Adipocyte (in vitro differentiated cells): ENCODE measurements at places on chromosomes 5 and 9.
A peak's percentile ranks its signal among the peaks of the same experiment; 100 is the strongest.

DNA sequence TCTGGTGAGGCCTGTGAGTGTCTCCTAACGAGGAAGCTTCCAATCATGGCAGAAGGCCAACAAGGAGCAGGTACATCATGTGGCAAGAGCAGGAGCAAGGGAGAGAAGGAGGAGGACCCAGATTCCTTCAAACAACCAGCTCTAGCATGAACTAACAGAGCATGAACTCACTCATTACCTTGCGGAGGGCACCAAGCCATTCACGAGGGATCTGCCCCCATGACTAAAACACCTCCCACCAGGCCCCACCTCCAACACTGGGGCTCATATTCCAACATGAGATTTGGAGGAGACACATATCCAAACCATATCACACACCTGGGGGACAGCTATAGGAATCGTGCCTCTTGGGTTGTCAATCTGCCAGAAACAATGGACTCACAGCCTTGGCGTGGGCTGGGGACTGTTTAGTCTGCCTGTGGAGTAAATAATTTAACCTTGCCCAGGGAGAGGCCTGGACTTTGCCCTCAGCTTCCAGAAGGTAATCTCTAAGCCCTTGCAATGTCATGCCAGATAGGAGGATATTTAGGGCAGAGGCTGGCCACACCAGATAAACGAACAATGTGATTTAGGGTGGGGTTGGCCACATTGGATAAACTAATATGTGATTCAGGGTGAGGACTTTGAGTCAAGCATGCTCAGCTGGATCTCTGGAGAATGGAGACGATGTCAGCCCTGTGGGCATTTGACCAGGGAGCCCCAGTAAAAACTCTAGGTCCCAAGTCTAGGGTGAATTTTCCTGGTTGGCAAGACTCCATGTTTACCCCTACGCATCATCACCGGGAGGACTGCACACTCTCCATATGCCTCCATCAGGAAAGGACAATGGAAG is 13.6 kb upstream of the VDAC1 start:
- DNase-seq: no peak

DNA sequence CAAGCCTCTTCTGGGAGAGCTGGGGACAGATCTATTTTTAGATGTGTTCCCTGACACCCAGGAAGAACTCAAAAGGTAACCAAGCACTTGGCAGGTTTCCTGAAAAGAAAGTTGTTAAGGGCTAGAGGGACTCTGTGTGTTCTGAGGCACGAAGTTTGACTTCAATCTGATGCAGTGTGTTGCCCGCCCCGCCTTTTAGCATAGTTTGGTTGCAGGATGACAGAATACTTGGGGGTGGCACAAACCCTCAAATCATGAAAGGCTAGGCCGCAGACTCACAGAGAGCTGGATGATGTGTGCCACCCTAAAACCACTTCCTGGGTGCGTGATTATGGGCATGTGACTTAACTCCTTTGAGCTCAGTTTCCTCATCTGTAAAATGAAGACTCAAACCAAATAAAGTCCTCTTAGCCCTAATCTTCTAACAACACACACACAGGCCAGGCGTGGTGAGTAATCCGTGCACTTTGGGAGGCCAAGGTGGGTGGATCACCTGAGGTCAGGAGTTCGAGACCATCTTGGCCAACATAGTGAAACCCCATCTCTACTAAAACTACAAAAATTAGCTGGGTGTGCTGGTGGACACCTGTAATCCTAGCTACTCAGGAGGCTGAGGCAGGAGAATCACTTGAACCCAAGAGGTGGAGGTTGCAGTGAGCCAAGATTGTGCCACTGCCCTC is 12.8 kb upstream of the NDFIP1 start:
- no peak for DNase-seq

DNA sequence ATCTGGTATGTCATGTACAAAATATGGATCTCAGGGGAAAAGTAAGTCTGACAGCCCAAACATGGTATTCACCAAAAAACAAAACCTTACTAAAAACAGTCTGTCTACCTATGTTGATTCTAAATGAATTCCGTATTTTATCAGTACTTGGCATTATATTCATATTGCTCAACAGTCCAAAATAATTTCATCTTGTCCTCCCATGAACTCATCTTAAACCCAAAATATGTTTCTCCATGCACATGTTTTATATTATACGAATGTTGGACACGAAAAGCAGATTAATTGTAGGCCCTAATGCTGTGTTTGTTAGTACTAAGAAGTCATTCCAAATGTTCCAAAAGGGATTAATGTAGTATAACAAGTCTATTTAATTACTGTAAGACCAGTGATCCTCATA is 20.1 kb downstream of the NFIB start:
- no peak for DNase-seq

DNA sequence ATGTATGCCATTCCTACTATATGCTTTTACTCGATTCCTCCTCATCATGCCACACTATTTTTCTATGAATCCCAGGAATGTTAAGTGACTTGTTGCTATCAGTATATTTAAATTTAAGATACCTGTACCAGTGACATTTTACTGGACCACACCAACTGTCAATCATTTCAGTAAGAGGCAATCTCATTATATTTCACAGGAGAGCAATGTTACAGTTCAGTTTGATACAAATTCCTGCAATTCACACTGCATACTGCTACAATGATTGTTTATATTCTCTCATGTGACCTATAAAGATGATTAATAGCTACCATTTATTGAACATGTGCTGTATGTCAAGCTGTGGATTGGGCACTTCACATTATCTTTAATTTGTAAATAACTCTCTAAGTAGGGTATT is 30.0 kb downstream of the SPEF2 start:
- DNase-seq: no peak

GRCh38 chr9:34651876-34652601 is at the start of gene IL11RA:
Gene IL11RA, plus strand, starts transcription at chr9:34652185. Its CDS starts 3,033 bp downstream, at chr9:34655218.
- peak; percentile 90 for DNase-seq

DNA sequence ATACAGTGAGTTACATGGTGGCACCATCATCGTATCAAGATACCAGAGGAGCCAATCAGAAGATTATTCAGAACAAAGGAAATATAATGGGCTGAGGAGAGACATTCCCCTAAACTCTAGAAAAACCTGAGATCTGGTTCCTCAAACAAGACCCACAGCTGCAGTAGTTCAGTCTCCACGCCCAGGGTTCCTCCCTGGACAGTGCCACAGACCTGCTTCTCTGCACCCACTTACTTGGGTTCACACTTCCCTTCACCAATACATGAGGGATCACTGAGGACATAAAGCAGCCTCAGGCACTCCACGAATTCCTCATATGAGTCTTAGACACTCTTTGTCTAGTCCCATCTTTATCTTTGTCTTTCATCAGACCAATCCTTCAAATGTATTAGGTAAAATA is 101.7 kb downstream of the APTX start:
- DNase-seq: no peak

GRCh38 chr5:65034813-65035209 is 266.1 kb downstream of the CWC27 start:
- DNase-seq: no peak

DNA sequence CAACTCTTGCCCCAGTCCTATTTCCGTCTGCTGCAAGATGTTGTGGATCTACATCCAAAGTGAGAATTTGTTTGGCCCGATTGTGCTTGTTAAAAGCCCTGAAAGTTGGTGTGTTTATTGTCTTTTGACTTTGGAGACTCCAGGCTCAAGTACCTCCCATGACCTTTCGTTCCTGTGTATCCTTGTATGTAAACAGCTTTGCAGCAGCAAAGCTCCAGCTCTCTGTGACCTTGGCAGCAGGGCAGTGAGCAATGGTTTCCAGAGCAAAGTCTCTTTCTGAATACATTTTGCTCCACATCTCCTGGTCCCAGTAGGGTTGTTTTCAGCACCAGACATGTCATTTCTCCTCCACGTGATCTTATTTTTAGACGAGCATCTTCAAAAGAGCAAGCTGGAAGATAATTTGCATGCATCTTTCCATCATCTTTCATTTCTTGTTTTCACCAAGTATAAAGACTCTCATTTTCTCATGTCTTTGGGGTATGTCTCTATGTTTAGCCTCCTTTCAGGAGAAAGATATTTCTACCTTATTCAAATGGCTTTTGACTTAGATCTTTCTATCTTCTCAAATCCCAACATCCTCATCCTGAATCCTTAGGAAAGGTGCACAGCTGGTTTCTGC is 68.1 kb upstream of the ERCC6L2 start:
- no peak for DNase-seq
